ENCODE measurements at places on chromosomes 11 and 22. TPM values are rescaled to one million over a fixed set of nuclear protein-coding genes. Genes with fewer than 3 reads are reported as not detected.

- H3K27ac ChIP-seq, result no peak overlapping the region
- no peaks in the 10 kb centered on the region for H3K4me1 ChIP-seq
- H3K27me3 ChIP-seq, result no peaks in the 10 kb centered on the region
- H3K4me3 ChIP-seq, result no peak overlapping the region
- H3K36me3 ChIP-seq, result no peaks in the 10 kb centered on the region
These were observed 704.2 kb upstream of the TENM4 start for GRCh38 chr11:80144897-80145594.

DNA sequence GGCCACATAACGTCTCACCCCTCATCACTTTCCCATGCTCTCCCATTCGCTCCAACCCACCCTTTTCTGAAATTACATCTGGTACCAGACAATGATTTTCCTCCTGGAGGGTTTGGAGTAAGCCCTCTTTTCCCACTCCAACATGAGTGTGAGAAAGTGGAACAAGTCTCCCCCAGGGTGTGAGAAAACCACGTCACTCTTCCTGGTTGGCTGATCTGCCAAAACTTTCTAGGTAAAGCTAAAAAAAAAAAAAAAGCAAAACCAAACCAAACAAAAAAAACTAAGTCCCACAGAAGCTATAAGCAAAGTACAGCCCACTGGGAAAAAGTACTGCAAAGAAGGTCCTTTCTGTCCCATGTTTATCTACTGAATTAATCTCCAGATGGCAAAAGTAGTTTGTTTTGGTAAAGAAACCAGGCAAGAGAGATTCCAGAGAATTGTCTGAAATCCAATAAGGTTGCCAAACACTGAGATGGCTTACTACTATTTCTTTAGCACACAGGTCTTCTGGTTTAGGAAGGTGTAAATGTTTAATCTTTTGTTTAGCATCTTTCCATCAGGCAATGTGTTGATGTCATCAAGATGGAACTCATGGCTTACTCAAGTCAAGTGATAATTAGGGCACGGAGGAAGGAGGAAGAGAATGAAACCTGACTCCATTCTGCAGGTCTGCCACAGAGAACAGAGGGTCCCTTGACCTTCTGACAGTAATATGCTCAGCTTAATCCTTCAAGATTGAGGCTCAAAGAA lies 395.6 kb downstream of the LARGE1 start:
- no peak for DNase-seq
- H3K4me1 ChIP-seq, result no peaks in the 10 kb centered on the region
- no peak overlapping the region for H3K4me3 ChIP-seq
- peaks cover 1% of the 10 kb centered on the region for H3K27me3 ChIP-seq
- no peak overlapping the region for H3K27ac ChIP-seq

The ZNF280A gene
- not detected for total RNA-seq

- H3K36me3 ChIP-seq, result no peaks in the 10 kb centered on the region
- no peak overlapping the region for H3K4me3 ChIP-seq
- H3K27ac ChIP-seq, result no peak overlapping the region
- peaks cover 4% of the 10 kb centered on the region for H3K27me3 ChIP-seq
These were observed 30.6 kb upstream of the PIK3C2A start for GRCh38 chr11:17238377-17238776.

DNA sequence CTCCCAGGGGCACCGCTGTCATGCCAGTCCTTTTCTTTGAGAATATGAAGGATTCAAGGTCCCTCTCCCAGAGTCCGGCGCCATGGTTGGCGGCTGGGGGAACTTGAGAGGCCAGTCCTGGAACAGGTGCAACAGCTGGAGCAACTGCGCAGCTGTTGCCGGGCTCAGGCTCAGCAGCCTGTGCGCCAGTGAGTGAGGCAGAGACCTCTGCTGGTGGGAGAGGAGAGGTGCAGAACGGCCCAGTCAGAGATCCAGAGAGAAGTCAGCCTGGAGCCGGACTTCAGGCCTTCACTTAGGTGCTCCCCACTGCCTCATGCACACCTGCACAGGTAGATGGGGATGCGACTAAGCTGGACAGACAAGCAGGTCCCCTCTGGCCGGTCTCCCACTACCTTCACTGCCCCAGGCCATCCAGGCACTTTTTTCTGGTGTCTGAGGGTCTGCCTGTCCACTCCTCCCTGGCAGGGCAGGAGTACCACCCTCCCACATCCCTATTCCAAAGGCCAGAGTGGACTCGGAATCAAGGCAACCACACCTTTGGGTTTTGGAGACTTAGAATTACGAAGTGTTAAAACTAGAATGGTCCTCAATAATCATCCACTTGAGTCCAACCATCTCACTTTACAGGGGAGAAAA lies 4.6 kb downstream of the CHRDL2 start:
- no peak overlapping the region for H3K4me3 ChIP-seq
- DNase-seq, result peak; percentile 52
- peaks cover 49% of the 10 kb centered on the region for H3K27me3 ChIP-seq
- H3K4me1 ChIP-seq, result peaks cover 8% of the 10 kb centered on the region
- no peaks in the 10 kb centered on the region for H3K36me3 ChIP-seq

The CD44 gene
- total RNA-seq, result 2,197 TPM

- no peaks in the 10 kb centered on the region for H3K27me3 ChIP-seq
- no peak overlapping the region for H3K27ac ChIP-seq
- no peaks in the 10 kb centered on the region for H3K36me3 ChIP-seq
- peaks cover 32% of the 10 kb centered on the region for H3K4me1 ChIP-seq
- DNase-seq, result peak; percentile 28
These were observed 164.1 kb downstream of the ARHGAP42 start for GRCh38 chr11:100851147-100851546.

The MISFA gene
- 2.2 TPM for total RNA-seq

DNA sequence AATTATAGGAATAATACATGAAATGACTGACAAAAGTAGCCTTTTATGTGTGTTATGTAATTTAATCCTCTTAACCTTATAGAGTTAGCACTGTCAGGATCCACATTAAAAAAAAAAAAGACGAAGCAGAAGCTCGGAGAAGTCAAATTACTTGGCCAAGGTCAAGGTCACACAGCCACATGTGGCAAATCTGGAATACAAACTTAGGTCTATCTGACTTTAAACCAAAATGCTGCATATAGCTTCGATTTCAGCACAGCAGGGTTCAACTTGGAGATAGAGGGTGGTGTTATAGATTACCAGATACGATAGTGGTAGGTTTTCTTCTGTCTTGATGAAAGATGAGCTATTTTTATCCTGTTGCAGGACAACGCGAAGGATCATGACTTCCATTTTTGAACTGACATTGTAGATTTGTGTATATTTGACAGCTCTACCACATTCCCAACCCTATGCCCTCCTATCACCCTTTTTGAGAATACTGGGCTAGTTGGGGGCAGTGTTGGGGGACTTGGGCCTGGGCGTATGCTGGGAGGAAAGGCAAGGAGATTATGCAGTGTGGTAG lies 11.6 kb upstream of the EHF start:
- peaks cover 9% of the 10 kb centered on the region for H3K27me3 ChIP-seq
- H3K36me3 ChIP-seq, result no peaks in the 10 kb centered on the region
- H3K4me1 ChIP-seq, result peaks cover 31% of the 10 kb centered on the region
- H3K27ac ChIP-seq, result no peak overlapping the region
- no peak for DNase-seq

GRCh38 chr11:44713022-44713421 lies 13.7 kb upstream of the TSPAN18 start:
- no peak for DNase-seq
- H3K27me3 ChIP-seq, result peaks cover 37% of the 10 kb centered on the region
- H3K4me1 ChIP-seq, result peaks cover 12% of the 10 kb centered on the region
- H3K36me3 ChIP-seq, result no peaks in the 10 kb centered on the region

DNA sequence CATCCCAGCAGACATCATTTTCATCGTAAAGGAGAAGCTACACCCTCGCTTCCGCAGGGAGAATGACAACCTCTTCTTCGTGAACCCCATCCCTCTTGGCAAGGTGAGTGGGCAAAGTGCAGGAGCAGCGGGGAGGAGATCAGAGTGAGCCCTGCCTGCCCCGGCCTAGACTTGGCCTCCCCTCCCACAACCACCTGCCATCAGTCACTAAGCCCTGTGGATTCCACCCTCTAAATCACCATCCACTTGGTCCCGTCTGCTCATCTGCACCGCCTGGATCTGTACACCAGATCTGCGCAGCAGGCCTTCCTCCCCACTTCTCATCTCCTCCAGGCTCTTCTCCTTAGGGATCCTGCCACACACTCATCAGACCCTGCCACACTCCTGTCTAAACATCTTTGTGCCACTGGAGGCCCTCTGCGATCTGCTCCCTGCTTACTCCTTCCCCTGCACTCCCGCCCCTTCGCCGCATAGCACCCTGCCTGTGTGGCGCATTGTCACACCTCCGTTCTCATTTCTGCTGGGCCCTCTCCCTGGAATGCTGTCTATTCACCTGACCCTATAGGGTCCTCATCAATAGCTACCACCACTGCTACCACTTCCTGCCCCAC lies 14.2 kb downstream of the UCP2 start:
- no peak overlapping the region for H3K27ac ChIP-seq
- peaks cover 17% of the 10 kb centered on the region for H3K4me1 ChIP-seq
- H3K27me3 ChIP-seq, result peaks cover 2% of the 10 kb centered on the region
- no peaks in the 10 kb centered on the region for H3K36me3 ChIP-seq

The PYGM gene
- not detected for total RNA-seq

- no peak for DNase-seq
- H3K4me3 ChIP-seq, result no peak overlapping the region
- H3K27me3 ChIP-seq, result no peaks in the 10 kb centered on the region
- H3K27ac ChIP-seq, result no peak overlapping the region
- H3K36me3 ChIP-seq, result peaks cover 42% of the 10 kb centered on the region
These were observed 14.1 kb downstream of the TMEM123 start for GRCh38 chr11:102438311-102439062.

GRCh38 chr11:130882138-130882551 lies 34.1 kb downstream of the SNX19 start:
- H3K4me3 ChIP-seq, result no peak overlapping the region
- DNase-seq, result no peak
- peaks cover 42% of the 10 kb centered on the region for H3K36me3 ChIP-seq
- no peak overlapping the region for H3K27ac ChIP-seq

GRCh38 chr11:64620381-64620971 lies 29.5 kb downstream of the SLC22A12 start:
- no peak overlapping the region for H3K27ac ChIP-seq
- H3K4me3 ChIP-seq, result no peak overlapping the region
- H3K27me3 ChIP-seq, result peaks cover 18% of the 10 kb centered on the region
- H3K4me1 ChIP-seq, result no peaks in the 10 kb centered on the region
- no peaks in the 10 kb centered on the region for H3K36me3 ChIP-seq
- no peak for DNase-seq

The SCARF2 gene
- total RNA-seq, result 72.7 TPM

The OR56A4 gene
- not detected for total RNA-seq

The NFRKB gene
- 14.4 TPM for total RNA-seq

DNA sequence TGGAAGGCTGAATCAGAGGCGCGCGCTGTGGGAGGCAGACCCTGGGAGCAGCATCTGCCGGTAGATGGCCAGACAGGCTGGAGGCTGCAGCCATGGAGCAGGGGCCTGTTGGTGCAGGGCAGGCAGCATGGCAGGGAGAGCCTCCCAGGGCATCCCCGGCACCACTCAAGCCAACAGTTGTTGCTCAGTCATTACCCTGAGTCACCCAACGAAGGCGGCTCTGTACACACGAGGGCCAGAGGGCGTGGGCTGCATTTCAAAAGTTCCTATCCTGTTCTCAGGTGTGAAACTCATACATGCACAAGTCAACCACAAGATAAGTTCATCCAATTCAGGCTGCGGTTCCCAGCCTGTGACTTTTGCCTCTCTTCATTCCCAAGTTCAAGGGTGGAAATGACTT lies 2.6 kb downstream of the ANO1 start:
- H3K4me1 ChIP-seq, result no peaks in the 10 kb centered on the region
- H3K4me3 ChIP-seq, result no peak overlapping the region
- no peak for DNase-seq
- no peaks in the 10 kb centered on the region for H3K36me3 ChIP-seq

The TEAD1 gene
- 211 TPM for total RNA-seq

The UPK3A gene
- total RNA-seq, result not detected

- H3K27me3 ChIP-seq, result peaks cover 4% of the 10 kb centered on the region
- H3K4me3 ChIP-seq, result peak overlapping the region; percentile 91
- peaks cover 5% of the 10 kb centered on the region for H3K36me3 ChIP-seq
- peaks cover 26% of the 10 kb centered on the region for H3K4me1 ChIP-seq
These were observed 1.2 kb downstream of the TRABD start for GRCh38 chr22:50186761-50187523.

The BTBD18 gene
- total RNA-seq, result not detected

The MTA2 gene
- total RNA-seq, result 80.5 TPM

Measured in HFFc6 (cell line).